ENCODE measurements at places on chromosomes 2 and 18.

DNA sequence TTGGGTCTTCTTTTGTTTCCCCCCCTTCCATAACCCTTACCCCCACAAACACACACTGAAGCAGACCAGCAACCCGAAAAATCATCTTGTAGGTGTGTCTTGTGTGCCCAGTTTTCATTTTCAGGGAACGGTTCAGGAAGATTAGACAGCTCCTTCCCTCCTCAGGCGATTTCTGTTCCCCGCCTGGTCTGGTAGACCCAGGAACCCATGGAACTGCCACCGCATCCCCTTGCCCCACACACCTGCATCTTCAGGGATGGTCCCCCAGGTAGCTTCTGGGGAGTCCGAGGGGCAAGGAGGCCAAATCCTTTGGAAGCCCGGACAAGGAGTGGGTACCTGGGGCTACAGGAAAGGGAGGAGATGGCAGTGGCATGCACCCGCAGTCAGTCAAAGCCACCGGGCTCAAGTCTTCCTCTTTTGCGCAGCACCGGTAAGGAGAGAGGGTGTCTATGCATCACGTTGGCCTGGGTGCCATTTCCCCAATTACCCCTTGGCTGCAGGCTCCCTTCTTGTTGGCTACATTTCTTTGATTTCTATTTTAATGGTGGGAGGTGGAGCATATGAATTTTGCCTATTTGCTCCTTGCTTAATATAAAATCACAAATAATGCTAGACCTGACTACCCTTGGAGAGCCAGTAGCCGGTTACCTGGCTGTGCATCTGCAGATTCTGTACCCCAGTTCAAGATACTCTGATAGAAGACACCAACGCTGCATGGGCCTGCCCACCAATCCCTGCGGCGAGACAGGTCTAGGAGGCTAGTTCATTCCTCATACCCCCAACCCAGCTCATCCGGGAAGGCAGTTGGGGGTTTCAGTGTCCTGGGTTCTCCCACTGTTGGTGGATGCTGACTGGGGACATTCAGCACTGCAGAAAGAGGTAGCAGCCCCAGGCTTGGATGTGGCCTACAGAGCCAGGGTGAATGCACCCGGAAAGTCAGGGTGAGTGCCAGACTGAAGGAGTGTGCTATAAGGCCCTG, 30.0 kb upstream of the ATP6V1B1 start:
- no peak for DNase-seq

GRCh38 chr2:37564356-37564755, 107.1 kb downstream of the CDC42EP3 start:
- no peak for DNase-seq

DNA sequence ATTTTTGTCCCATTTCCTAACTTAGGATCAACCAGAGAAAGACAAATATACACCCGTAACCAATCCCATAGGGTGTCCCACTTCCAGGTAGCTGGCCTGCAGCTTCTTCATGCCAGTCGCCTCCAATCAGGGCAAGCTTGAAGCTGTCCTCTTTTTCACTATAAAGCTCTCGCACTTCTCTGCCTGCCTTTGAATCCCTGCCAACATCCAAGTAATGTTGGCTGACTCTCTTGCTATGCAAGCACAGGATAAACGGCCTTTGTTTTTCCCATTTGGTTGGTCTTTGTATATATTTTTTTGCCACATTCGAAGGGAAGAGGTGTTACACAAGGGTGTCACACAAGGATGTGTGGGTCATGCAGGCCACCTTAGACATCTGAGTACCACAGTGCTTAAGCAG, 388.8 kb downstream of the CBLN2 start:
- no peak for DNase-seq

- DNase-seq: no peak
Measured at GRCh38 chr2:173373290-173373689, 18.6 kb downstream of the CDCA7 start.

GRCh38 chr2:225076125-225076524, 33.9 kb upstream of the DOCK10 start:
- DNase-seq: no peak

GRCh38 chr2:221102896-221103688, 469.0 kb downstream of the EPHA4 start:
- no peak for DNase-seq

GRCh38 chr18:7786569-7786968, 219.5 kb downstream of the PTPRM start:
- DNase-seq: no peak

- DNase-seq: peak; percentile 57
Measured at GRCh38 chr2:179129574-179130238, 79.8 kb upstream of the CCDC141 start.

DNA sequence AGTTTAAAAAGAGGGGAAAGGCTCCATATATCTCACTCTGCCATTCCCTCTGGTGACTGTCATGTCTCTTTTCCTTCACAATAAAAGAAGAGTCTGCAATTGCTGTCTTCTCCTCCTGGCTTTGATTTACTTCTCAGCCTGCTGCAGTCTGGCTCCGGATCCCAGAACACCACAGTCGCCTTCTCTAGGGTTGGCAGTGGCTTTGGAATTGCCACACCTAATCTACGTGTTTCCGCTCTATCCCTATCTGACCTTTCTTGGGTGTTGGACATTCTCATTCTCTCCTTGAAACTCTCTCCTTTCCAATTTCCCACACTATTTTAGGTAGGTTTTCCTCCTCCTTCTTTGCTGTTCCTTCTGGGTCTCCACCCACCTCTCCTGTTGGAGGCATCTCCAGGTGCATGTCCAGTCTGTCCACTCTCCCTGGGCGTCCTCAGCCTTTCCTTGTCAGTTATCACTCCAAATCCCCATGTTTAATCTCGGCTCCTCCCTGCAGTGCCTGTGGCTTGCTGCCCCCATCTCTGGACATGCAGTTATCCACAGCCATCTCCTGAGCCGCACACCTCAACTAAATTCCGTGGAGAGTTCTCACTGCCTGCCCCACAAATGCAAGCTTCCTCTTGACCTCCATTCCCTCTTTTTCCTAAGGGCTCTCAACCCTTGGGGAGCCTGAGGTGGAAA, 112.8 kb downstream of the KCTD1 start:
- DNase-seq: no peak

DNA sequence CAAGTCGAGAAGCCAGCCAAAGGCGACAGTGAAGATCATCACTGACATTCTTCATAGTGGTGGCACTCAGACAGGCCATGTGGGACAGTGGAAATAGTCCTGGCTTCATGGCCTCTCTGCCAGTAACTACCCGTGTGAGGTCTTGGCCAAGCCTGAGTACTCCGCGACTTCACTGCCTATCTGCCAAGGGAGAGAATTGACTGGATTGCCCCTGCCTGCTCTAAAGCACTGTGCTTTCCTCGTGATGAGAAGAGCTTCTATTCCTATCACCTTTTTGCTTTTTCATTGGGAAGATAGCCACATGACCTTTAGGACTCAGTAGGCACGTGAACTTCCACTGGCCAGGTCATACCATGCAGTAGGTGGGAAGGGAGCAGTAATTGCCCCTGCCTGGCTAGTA, 239.3 kb downstream of the HAUS1 start:
- DNase-seq: no peak

GRCh38 chr2:222827417-222827816, 33.4 kb upstream of the ACSL3 start:
- DNase-seq: peak; percentile 52

GRCh38 chr2:113171334-113172075, 2.3 kb upstream of the PSD4 start:
- DNase-seq: no peak

- DNase-seq: no peak
Measured at GRCh38 chr18:54163453-54163852, 61.0 kb downstream of the MBD2 start.

DNA sequence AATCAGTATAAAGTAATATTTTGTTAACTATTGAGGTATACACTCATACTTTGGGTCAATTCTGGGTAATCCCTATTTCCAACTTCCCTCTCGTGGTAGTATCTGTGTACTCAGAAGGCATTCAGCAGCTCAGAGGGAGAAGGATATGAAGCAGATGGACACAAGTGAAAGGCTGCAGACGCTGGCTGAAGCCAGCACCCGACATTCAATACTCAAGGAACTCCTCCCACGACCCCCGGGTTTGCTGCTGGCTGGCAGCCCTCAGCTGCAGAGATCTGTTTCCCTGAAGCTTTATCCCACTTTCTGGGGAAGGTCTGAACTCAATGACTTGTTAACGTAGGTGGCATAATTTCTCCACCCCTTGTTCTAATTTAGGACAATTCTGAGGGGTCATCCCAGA, 847.3 kb upstream of the SOX11 start:
- no peak for DNase-seq

GRCh38 chr2:18301421-18302139, 258.9 kb downstream of the RDH14 start:
- no peak for DNase-seq

- peak; percentile 66 for DNase-seq
Measured at GRCh38 chr2:230687498-230687897, 25.1 kb upstream of the CAB39 start.

Data from HT-29 (cell line).